ENCODE measurements at places on chromosomes 13 and 19. TPM values are rescaled to one million over a fixed set of nuclear protein-coding genes. Genes with fewer than 3 reads are reported as not detected.

Gene MBNL2
- 13.8 TPM for total RNA-seq

Gene POU2F2
- not detected for total RNA-seq

Gene MYADM
- total RNA-seq: 4.5 TPM

Gene PPAN
- 34.0 TPM for total RNA-seq

Gene THSD1
- total RNA-seq: 0.42 TPM

Gene SLC10A2
- not detected for total RNA-seq

Gene BRME1
- 0.56 TPM for total RNA-seq

Gene ANKRD24
- 0.16 TPM for total RNA-seq

Gene PET100
- 31.8 TPM for total RNA-seq

Gene ZNF570
- 2.4 TPM for total RNA-seq

Gene FAM83E
- total RNA-seq: 0.34 TPM
